Effector CD4-positive, alpha-beta T cell (primary cell): ENCODE measurements at places on chromosomes 7 and 10.

DNA sequence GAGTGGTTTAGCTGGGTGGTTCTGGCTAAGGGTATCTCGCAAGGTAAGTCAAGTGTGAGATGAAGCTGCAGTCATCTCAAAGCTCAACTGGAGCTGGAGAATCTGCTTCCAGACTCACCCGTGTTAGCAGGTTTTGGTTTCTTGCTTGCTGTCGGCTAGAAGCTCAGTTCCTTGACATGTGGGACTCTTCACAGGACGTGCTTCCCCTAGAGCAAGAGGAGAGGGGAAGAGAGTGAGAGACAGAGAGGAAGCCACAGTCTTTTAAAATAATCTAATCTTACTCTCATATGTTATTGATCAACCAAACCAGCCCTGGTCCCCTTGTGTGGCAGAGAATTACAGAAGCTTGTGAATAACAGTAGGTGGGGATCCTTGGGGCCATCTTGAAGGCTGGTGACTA lies 199.5 kb downstream of the REEP3 start:
- DNase-seq = no peak

DNA sequence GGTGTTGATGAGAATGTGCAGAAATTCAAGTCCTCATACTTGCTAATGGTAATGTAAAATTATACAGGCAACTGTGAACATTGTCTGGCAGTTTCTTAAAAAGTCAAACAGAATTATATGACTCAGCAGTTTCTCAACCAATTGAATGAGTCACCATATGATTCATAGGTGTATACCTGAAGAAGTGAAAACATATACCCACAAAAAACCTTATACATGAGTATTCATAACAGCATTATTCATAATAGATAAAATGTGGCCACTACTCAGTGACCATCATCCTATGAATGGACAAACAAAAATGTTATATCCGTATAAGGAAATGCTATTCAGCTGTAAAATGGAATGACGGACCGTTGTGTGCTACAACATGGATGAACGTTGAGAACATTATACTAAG lies 253.5 kb downstream of the MALRD1 start:
- no peak for DNase-seq

DNA sequence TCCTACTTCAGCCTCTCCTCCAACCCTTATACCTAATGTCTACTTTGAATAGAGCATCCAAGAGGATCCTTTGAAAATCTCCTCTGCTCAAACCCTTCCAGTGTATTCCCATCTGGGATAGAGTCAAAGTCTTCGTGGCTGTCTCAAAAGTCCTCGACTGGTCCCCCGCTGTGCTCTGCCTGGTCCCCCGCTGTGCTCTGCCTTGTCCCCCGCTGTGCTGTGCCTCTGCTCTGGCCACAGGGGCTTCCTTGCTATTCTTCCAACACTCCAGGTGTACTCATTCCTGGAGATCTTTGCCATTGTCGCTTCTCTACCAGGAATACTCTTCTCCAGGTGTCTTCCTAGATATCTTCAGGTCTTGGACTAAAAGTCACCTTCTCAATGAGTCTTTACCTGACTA lies 36.1 kb upstream of the COMMD3 start:
- no peak for DNase-seq

DNA sequence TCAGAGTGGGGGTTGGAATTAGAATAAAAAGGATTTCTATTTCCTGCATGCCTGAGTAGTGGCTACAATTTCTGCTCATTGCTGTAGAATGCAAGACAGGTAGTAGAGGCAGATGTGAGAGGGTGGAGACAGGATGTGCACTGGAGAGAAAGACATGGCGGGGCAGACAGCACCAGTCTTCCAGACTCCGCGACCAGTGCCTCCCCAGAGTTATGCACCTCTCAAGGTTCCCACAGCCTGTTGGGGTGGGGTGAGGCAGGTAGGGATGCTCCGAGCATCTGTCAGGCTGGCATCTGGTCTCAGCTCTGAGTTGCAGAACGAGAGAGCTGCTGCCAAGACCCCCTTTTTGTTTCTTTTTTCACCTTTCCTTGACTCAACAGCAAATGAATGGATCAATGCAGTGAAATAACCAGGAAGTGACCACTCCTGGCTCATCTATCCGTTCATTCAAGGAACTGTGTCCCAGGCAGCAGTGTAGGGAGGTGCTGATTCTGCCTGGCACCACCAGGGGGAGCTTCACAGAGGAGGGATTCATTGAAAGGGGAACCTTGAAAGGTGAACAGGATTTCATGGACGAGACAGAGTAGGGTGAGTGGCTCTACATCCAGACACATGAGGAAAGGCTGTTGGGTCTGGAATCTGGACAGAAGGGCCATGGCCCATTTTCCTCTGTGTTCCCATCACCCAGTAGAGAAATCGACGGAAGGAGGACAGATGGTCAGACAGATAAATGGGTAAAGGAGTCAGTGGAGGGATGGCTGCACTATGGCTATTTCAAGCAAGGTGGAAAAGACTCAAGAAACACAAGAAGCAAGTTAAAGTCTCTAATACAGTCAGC lies 17.2 kb upstream of the SLC18A3 start:
- peak; percentile 26 for DNase-seq

DNA sequence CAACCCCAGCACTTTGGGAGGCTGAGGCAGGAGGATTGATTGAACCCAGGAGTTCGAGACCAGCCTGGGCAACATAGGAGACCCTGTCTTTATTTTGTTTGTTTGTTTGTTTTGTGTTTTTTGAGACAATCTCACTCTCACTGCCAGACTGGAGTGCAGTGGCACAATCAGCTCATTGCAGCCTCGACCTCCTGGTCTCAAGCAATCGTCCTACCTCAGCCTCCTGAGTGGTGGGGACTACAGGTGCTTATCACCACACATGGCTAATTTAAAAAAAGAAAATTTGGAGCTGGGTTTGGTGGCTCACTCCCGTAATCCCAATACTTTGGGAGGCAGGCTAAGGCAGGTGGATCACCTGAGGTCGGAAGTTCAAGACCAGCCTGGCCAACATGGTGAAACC lies 30.6 kb upstream of the CCL24 start:
- no peak for DNase-seq

- DNase-seq = no peak
These were observed 142.1 kb downstream of the SLC25A13 start for GRCh38 chr7:96179837-96180236.

DNA sequence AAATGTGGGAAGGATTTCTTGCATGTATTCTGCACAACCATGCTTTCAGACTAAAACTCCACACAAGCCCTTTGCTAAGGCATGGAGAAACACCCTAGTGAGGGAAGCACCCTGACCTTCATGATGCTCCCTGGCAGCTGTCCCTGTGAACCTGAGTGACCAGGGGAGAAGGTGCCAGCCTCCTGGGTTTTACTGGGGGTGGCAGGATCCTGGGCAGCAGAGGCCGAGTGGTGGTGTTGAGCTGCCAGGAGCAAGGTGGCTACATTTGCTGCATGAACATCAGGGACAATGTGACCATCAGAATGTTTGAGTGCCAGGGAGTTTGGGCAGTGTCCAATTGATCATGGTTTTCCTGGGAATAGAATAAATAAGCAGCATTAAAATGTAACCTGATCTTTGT lies 437.9 kb downstream of the TCERG1L start:
- DNase-seq = no peak

DNA sequence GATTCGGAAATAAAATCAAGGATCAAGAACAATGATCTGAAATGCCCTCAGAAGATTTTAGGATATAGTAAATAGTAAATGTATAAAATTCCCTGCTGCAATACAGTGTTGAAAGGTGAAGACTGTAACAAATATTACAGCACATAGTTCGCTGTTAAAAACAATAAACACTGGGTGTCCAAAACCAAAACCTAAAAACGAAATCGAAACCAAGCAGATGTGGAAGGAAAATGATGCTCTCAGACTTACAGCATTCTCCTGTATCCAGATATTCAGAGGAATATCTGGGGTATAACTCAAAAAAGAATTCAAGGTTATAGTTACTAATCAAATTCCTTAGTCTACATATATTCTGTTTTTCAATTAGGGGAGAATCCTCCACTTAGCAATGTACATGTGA lies 708.1 kb upstream of the PCDH15 start:
- DNase-seq = no peak

GRCh38 chr10:58755340-58755610 lies 242.6 kb downstream of the BICC1 start:
- no peak for DNase-seq

DNA sequence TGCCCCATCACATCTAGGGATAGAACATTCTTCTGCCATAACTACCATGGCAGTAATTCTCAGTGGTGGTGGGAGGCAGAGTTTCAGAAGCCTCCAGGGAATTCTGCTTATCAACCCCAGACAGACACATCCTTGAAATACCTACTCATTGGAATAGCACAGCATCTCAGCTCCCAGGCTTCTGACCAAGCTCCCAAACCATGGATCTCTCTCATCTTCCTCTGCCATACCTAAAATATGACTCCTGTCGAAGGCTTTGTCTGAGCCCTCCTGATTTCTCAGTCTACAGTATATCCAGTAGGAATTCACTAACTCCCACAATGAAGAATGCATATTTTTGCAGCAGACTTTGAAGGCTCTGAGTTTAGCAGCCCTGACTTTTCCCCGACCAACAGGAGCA lies 687.5 kb downstream of the GRID1 start:
- no peak for DNase-seq

GRCh38 chr7:129376778-129377700 lies 57.2 kb upstream of the STRIP2 start:
- no peak for DNase-seq

DNA sequence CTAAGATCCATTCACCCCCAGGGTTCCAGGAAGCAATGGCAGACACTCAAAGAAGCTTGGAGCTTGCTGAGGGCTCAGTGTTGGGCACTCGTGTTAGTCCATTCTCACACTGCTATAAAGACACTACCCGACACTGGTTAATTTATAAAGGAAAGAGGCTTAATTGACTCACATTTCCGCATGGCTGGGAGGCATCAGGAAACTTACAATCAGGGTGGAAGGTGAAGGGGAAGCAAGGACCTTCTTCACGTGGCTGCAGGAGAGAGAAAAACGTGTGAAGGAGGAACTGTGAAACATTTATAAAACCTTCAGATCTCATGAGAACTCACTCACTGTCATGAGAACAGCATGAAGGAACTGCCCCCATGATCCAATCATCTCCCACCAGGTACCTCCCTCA lies 44.7 kb upstream of the SMNDC1 start:
- no peak for DNase-seq

DNA sequence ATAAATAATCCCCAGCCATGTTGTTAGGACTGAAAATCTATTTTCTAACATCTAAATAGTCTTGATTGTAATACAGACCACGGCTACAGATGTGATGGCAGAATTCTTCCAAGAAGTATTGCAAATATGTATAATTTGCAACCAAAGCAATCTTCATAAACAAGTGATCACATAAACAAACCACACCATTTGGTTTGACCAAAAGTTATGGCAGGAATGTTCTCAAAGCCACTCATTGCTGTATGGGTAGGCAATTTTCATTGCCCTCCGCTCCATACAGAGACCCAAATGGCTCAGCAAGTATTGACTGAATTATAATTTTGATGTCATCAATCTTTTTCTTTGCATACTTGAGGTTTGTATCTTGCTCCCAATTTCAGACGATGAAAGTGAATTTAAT lies 19.0 kb upstream of the RHOBTB1 start:
- DNase-seq = no peak
